ENCODE measurements at places on chromosomes 11 and 22.
A peak's percentile ranks its signal among the peaks of the same experiment; 100 is the strongest.

- peak; percentile 83 for DNase-seq
These were observed 28.6 kb upstream of the RASL10A start for GRCh38 chr22:29344137-29344536.

DNA sequence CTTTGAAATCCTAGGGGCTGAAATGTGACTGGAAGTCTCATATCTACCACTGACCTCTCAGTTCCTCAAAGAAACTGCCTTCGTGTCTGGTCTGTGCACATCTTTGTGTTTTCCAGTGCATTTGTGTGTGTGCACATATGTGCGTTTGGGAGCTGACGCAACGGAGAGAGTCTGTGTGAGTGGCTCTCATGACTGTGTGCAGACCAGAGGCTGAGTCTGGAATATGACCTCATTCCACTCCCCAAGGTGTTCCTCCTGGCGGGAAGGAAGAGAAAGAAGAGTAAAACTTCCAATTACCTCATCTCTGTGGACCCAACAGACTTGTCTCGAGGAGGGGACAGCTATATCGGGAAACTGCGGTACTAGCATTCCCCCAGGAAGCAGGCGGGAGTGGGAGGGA, 16.5 kb downstream of the TUB start:
- DNase-seq = no peak

DNA sequence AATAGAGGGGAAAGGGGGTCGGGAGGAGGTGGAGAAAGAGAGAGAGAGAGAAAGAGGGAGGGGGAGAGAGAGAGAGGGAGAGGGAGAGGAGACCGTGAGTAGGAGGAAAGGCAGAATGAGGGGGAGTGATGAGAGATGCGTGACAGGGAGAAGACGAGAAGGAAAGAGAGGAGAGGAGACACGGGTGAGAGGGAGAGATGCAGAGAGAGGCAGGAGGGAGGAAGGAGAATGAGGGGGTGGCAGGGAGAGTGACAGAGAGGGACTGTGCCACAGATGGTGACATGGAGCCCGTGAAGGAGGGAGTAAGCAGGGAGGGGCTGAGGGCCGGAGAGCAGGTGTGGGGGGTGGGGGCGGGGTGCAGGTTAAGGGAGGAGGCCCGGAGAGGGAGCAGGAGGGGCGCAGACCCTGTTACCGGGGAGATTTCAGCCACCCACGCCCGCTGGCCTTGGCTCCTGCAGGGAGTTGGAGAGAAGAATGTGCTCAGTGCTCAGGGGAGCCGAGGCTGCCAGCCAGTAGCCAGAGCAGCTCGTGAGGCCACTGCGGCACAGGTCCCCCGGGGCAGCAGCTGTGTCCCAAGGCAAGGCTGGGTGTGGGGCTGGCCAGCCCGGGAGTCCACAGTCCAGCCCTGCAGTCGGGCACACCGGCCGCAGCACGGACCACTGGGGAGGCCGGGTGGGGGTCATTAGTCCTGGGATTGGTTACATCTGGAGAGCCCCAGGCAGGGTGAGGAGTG, at the start of gene SSTR3:
TSS of gene SSTR3 (minus strand) at position 304 of the 733 bp plus-strand sequence. CDS start 4,674 bp downstream, outside the sequence.
- DNase-seq = no peak

- DNase-seq = no peak
These were observed 19.4 kb upstream of the CCDC179 start for GRCh38 chr11:22879630-22880029.

GRCh38 chr11:126711977-126712625, 288.5 kb downstream of the KIRREL3 start:
- DNase-seq = no peak

GRCh38 chr11:79182794-79183193, 258.0 kb downstream of the TENM4 start:
- DNase-seq = no peak

DNA sequence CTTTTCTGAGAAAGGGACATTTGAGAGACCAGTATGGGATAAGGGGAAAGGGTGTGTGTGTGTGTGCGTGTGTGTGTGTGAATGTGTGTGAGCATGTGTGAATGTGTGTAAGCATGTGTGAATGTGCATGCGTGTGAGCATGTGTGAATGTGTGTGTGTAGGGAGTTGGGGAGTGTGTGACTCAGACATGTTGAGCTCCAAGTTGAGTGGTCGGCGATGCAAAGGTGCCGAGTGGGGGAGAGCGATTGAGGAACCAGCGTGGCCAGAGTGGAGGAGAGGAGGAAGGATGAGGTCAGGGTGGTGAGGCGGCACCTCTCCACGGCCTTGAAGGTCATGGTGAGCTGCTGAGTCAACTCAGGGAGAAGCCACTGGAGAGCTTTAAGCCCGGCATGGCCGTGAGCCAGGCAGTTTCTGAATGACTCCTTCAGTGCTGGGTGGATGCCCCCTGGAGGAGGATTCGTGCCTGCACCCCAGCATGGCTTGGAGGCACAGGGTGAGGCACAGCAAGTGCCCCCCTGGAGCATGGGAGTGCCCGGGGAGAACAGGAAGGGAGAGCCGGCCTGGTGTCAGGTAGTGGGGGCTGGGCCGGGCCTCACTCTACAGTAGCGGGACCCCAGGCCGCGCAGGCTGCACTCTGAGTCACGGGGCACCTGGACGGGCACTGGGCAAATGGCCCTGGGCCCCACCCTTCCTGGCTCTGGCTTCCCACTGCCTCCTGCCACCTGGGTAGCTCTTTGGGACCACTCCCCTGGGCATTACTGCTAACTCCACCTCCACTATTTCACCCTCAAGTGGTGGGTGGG, 8.2 kb upstream of the CCDC88B start:
- DNase-seq = no peak

GRCh38 chr11:92462821-92463220, 238.2 kb downstream of the FAT3 start:
- no peak for DNase-seq

DNA sequence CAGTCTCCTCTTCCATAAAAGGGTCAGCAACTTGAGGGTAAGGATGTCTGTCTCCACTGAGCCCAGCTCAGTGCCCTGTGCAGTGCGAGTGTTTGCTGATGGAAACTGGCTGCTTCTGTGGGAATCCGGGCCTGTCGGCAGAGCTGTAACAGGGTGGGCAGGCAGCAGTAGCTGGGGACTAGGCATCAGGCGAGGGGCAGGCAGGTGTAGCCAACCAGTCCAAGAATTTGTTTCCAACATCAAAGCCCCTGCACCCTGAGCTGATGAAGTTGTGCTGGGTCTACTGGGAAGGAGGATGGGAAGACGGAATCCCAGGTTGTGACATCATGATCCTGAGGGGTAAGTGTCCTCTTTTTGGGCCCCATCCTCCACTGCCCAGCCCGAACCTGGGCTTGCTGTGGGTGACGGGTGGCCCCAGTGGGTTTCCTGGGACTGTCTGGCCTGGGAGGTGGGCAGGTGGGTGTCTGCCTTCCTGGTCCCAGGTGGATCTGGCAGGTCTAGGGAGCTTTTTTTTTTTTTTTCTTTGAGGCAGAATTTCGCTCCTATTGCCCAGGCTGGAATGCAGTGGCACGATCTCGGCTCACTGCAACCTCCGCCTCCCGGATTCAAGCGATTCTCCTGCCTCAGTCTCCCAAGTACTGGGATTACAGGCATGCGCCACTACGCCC, 11.0 kb downstream of the SLC29A2 start:
- DNase-seq = no peak

Data from dermis microvascular lymphatic vessel endothelial cell (primary cell).